ENCODE measurements at places on chromosomes 5 and 9.

GRCh38 chr9:98556511-98556910 lies 152.2 kb downstream of the GABBR2 start:
- no peak for DNase-seq

GRCh38 chr9:69888856-69889585 lies 68.4 kb downstream of the CFAP95 start:
- no peak for DNase-seq

GRCh38 chr5:172496671-172497371 lies 42.5 kb upstream of the SH3PXD2B start:
- DNase-seq: no peak

GRCh38 chr9:12956261-12956660 lies 181.4 kb downstream of the LURAP1L start:
- no peak for DNase-seq

DNA sequence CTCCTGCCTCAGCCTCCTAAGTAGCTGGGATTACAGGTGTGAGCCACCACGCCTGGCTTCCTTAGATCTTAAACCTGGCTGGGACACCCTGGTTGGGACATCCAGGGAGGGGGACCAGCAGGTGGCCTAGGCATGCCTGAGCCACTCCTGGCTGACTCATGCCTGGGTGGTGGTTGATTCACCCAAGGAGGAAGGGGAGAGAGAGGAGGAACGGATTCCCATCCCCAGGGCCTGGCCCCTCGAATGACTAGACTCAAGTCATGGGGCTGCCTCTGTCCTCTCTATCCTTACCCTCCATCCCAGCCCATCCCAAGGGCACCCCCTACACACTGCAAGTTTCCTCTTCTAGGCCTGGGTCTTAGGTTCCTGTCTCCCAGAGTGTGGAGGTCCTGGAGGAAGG lies 12.7 kb downstream of the EEIG1 start:
- no peak for DNase-seq

- no peak for DNase-seq
Observed at GRCh38 chr5:115696141-115696650, 70.4 kb upstream of the TMED7 start.

GRCh38 chr9:106587042-106587441 lies 275.9 kb upstream of the ZNF462 start:
- DNase-seq: no peak

- no peak for DNase-seq
Observed at GRCh38 chr5:143758015-143758414, 53.9 kb upstream of the HMHB1 start.

- DNase-seq: no peak
Observed at GRCh38 chr9:5111696-5112095, 73.7 kb downstream of the INSL6 start.

DNA sequence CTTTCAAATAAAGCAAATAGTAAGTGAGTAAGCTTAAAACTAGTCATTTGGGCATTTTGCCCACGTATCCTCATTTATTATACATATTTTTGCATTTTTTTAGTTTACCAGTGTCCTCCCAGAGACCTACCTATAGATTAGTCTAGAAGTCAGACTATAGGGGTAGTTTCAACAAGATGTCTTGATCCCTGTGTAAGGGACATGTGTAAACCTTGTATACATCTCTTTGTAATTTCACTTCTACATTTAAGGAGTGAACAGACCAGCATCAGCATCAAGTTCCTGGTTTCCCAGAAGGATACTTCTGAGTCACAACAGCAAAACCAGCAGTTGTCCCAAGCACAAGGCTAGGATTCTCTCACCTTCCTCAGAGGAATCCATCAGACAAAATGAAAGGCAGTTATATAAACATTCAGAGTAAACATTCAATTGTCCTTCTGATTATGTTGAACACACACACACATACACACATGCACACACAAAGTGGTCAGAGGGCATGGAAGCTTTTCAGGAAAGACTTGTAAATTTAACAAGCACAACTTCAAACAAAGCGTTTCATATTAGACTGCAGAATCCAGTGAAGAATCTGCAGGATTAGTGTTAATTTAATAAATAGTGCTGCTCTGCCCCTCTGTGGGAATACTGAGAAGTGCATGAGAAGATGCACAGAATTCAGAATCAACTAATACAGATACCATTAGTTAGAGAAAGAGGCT lies 55.4 kb downstream of the HINT1 start:
- no peak for DNase-seq

- DNase-seq: no peak
Observed at GRCh38 chr9:128275198-128276007, at the start of gene GOLGA2. Gene GOLGA2 (minus strand): TSS chr9:128276007. CDS start chr9:128275976, 31 bp downstream.

- DNase-seq: no peak
Observed at GRCh38 chr9:1721196-1721595, 294.0 kb upstream of the SMARCA2 start.

GRCh38 chr9:121651295-121652020 lies at the start of gene DAB2IP:
Gene DAB2IP (plus strand): TSS chr9:121651634. CDS start chr9:121651776, 142 bp downstream.
- DNase-seq: no peak

DNA sequence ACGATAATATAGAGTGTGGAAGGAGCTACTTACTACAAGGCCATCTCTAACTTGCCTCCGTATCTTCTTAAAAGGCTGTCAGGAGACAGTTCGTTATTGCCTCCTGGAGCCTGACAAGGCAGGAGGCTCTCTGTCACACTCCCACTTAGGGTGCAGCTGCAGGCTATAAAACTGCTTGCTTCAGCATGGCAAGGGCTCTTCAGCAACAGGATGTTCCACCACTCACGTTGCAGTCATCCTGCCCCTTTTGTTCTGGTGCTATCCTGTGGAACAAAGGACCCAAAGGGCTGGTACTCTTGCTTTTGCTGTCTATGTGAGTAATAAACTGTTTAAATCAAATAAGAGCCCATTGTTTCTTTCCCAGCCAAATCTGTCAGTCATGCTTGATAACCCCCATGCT lies 508.9 kb downstream of the NTRK2 start:
- DNase-seq: no peak

GRCh38 chr9:5459289-5459829 lies 9.0 kb downstream of the CD274 start:
- no peak for DNase-seq

DNA sequence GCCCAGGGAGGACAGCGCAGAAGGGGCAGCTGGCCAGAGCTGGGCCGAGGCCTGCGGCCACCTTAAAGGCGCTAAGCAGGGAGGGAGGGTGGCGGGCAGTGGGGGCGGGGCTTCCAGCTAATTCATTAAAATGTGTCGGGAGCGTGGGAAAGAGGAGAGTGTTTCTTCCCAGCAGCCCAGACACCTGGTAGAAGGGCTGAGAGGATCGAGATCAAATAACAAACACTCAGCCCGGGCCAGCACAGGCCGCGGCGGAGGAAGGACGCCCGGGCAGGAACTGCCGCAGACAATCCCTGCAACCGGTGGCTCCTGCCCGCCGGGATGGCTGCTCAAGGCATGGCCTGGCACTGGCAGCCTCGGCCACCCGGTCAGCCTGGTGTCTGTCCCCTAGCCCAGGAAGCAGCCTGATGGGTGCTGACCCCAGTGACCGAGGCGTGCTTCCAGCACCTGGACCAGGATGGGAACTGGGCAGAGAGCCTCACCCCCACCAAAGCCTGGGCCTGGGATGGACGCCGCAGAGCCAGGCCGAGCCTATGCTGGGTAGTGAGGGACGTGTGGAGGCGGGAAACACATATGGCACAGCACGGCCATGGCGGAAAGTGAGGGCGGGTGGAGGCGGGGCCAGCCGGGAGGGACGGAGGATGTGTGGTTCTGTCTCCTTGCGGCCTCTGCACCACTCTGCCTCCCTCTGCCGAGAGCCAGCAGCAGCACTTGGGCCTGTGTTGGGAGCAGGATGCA lies 3.2 kb upstream of the NRARP start:
- DNase-seq: no peak

GRCh38 chr9:121958530-121958929 lies 134.6 kb downstream of the TTLL11 start:
- DNase-seq: no peak

GRCh38 chr9:77594963-77595362 lies 53.2 kb downstream of the GNA14 start:
- no peak for DNase-seq

DNA sequence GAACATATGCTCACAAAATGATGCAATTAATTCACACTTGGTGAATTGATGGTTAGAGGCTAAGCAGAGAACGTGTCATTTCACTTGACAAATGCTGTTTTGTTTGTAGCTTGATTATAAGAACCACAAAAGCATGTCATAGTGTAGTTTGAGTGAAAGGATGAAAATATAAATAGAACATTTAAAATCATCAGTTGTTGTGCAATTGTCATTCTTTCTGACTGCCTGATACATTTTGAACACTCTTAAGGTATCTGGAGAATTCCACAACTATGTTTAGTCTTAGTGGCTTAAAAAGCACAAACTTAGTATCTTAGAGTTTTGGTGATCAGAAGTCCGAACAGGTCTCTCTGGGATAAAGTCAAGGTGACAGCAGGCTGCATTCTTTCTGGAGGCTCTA lies 129.4 kb downstream of the BASP1 start:
- no peak for DNase-seq

- DNase-seq: no peak
Observed at GRCh38 chr9:117126871-117127270, 288.0 kb downstream of the ASTN2 start.

- DNase-seq: no peak
Observed at GRCh38 chr9:69822116-69822750, 1.6 kb downstream of the CFAP95 start.

DNA sequence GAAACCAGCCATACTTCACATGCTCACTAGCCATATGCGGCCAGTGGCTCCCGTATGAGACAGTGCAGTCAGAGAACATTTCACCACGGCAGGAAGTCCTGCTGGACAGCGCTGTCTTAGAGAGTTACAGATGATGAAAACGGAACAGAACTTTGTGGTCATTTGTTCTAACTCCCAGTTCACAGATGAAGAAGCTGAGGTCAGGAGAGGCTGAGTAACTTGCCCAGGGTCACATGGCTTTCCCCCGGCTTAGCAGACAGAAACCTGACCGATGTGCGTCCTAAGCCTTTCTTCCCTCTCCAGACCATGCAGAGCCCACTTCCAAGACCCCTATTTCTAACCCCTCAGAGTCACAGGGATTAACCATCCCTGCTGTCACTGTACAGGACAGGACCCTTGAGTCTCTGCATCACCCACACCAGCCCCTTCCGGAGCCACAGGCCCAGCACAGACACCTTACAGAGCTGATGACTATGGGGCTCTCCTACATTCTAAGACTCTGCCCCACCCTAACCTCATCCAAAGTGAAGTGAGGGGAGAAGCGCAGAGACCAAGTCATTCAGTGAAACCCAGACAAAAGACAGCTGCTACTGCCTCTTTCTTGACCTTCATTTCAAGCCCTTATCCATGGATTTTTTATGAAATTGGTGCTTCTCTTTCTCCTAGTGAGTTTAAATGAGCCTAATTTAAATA lies 86.9 kb downstream of the PTPN3 start:
- no peak for DNase-seq

DNA sequence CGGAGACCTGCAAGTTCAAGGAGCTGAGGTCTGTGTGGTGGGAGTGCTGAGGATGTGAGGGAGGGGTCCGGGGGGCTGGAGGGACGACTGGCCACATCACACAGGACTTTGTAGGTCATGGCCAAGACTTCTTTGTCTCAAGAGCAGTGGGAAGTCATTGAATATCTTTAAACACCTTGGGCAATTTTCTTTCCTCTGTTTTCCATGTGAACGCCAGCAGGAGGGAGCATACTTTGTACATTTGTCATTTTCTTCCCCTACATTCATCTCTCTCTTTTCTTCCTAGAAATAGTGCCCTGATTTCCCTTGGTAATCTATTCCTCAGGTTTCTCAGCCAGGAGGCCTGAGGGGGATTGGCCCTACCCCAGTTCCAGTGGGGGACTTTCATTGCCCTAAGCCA lies 153.7 kb upstream of the MSX2 start:
- no peak for DNase-seq

- no peak for DNase-seq
Observed at GRCh38 chr9:16884952-16885513, 14.6 kb upstream of the BNC2 start.

DNA sequence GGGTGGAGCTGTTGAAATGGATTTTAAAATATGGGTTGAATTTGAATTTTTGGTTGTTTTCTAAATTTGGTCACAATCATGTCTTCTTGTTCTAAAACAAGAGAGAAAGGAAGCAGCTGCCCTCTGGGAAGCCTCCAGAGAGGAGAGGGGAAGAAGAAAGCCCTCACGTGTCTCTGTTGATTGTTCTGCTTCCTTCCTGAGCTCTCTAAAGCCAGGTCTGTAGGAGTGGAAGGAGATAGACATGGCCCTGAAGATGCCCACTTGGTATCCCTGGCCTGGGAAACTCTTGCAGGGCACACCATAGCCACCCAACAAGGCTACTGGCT lies 59.6 kb downstream of the GALNT12 start:
- DNase-seq: no peak

DNA sequence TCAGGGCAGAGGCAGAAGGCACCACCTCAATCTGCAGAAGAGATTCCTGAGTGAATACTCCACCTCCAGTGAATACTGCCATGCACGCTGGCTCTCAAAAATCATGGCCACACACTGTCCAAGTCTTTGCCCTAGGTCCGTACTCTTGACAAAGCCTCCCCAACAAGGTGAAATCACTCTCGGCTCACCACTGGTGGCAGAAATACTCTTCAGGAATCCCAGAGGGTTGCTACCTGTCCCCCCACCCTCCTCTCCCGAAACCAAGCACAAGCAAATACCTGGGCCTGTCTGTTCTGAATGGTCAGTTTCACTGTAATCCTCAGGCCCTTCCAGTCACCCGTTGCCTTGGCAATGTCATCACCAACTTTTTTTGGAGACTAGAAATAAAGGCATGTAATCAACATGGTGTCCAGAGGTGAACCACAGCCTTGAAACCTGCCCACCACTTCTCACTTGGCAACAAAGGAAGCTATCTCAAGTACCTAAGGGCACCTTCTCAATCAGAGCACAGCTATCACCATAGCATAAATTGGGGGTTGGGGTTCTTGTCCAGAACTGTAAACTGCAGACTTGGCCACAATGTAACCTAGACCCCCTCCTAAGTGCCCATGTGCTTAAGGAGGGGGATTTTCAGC lies 1.8 kb downstream of the RPL12 start:
- no peak for DNase-seq

GRCh38 chr9:75106857-75107256 lies 18.5 kb downstream of the OSTF1 start:
- no peak for DNase-seq

DNA sequence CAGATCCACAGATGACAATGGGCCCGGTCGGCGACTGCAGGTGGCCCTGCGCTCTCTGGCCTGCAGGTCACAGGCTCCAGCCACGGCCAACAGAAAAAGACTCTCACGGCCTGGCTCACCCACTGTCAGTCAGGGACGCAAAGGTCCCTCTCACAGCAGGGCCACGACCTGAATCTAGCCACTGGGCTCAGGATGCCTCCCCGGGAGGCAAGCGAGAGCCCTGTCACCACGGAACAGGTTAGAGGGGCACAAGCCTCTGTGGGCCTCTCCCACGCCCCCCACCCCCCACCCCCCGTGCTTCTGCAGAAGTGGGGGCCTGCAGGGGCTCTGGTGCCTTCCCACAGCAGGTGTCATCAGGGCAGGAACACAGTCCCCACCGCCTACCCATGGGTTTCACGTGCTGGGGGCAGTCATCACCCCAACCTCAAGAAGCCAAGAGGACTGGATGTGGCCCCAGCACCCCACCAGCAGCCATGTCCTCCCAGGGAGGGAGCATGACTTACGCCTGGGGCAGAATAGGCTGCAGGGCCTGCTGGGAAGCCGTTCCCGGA lies 17.3 kb upstream of the EGFL7 start:
- no peak for DNase-seq

GRCh38 chr5:159051421-159052282 lies 48.1 kb downstream of the EBF1 start:
- DNase-seq: no peak

- no peak for DNase-seq
Observed at GRCh38 chr5:174723315-174723978, 935 bp upstream of the MSX2 start.

GRCh38 chr5:168209997-168210396 lies 81.4 kb upstream of the WWC1 start:
- no peak for DNase-seq

GRCh38 chr9:130639866-130640555 lies 24.4 kb upstream of the PRDM12 start:
- no peak for DNase-seq

Measured in esophagus squamous epithelium (tissue), 5 donors.